ENCODE measurements at places on chromosomes 16 and 17.

- no peak for DNase-seq
Measured at GRCh38 chr17:67490471-67490870, 113.4 kb downstream of the PITPNC1 start.

DNA sequence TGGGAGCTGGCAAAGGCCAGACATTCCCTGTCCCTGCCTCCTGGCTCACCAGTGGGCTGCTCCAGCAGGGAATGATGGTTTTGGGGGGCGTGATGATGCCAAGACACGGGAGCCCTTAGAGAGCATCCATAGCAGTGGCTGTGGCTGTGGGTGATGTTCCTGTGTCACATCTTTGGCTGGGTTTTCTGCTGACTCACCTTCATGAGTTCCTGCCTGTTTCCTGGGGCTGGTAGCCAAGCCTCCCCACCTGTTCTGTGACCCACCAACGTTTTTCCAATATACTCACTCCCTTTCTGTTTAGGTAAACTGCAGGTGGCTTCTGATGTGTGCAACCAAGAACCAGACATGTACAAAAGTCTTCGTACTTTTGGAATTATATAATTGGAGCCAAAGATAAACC lies 16.5 kb upstream of the NF1 start:
- DNase-seq = no peak

GRCh38 chr17:11278186-11278991 lies 37.4 kb downstream of the SHISA6 start:
- no peak for DNase-seq

- DNase-seq = no peak
Measured at GRCh38 chr16:66344533-66345145, 21.9 kb upstream of the CDH5 start.

- peak; percentile 86 for DNase-seq
Measured at GRCh38 chr17:77420804-77421629, 280.2 kb downstream of the SEC14L1 start.

DNA sequence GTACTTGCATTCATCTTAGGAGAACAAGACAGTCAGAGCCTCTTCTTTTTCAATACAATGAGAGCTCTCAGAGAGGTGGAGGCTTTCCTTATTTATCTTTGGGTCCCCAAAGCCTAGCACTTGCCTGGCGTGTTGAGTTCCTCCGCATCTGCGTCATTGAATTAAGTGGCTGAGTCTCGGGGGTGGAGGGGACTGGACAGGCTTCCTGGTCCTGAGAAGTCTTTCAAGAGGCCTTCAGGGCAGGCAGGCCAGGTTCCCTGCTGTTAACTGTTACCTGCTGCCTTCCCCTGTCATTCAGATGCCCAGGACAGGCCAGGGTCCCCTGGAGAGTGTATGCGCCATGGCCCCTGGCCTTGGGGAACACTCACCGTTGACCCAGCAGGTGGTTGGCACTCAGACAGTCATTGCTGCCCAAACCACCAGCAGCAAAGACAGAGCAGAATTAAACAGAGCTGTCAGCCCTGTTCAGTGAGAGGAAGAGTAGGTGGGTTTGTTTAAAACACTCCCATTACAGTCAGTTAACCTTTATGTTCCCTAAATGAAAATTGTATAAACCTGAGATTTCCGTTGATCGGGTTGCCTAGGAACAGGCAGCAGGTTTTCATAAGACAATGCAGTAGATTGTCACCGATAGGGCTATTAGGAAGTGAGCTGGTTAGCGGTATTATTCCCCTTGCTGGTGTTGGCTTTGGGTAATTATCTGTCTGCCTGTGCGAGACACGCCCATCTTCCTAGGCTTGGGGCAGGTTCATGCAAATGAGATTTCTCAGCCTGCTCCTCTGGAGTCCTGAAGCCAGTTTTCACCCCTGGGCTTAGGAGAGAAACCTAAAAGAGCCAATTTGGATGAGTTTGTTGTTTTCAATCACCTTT lies 132.7 kb downstream of the CCDC182 start:
- no peak for DNase-seq

GRCh38 chr16:53743149-53743566 lies 39.2 kb downstream of the FTO start:
- DNase-seq = no peak

DNA sequence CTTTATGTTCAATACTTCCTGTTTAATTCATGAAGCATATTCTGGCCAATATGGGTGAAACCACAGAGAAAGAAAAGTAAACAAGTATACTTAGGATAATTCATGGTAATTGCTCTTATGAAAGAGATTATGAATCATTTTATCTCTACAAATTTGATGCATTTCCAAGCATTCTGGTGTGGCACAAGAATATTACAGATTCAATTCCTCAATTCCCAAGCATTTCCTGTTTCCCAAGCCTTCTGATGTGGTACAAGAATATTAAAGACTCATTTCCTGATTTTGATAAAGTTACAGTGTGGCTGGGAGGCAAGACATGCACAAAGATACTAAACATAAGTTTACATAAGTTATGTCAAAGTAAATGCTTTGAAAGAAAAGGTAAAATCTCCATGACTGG lies 126.1 kb upstream of the NUDT7 start:
- DNase-seq = no peak

DNA sequence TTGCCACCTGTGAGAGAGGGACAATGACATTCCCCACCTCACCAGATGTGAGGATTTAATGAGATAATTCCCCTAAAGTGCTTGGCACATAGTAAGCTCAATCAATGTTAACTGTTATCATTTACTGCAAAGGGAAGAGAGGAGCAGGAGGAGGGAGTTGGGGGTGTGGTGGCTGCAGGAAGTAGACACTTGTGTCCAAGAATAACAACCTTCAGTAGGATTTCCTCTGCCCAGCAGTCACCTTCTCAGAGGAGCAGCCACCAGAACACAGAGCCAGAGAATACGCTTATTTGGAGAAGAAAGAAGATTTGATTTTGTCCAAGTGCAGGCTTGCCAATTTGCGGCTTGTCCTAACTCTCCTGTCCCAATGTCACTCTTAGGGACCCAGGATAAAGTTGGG lies 10.2 kb downstream of the CBX4 start:
- DNase-seq = no peak
